ENCODE measurements at places on chromosomes 11 and 22.

DNA sequence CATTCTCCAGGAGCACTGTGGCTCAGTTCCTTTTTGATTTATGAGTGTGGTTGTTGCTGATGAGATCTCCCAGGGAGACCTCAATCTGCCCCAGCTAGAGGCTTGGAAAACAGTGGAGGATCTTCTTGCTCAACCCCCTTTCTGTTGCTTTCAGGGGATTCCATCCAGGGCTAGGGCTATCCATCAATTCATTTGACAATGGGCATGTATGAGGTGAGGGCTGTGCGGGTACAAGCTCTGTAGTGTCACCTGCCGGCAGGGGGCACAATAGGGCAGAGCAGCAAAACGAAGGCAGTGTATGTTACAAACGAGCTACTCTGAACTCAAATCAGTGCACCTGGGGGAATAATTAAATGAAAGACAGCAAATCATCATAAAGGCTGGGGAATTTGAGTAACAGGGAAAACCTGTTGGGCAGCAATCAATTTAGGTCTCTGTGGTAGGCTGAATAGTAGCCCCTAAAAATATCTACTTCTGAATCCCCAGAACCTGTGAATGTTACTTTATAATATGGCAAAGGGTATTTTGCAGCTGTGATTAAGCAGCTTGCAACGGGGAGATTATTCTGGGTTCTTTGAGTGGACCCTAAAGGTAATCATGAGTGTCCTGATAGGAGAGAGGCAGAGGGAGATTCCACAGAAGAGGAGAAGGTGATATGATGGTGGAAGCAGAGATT, 170.3 kb upstream of the ZBED5 start:
- peak; percentile 70 for DNase-seq

GRCh38 chr11:109343242-109343641, 78.7 kb upstream of the C11orf87 start:
- DNase-seq = no peak

DNA sequence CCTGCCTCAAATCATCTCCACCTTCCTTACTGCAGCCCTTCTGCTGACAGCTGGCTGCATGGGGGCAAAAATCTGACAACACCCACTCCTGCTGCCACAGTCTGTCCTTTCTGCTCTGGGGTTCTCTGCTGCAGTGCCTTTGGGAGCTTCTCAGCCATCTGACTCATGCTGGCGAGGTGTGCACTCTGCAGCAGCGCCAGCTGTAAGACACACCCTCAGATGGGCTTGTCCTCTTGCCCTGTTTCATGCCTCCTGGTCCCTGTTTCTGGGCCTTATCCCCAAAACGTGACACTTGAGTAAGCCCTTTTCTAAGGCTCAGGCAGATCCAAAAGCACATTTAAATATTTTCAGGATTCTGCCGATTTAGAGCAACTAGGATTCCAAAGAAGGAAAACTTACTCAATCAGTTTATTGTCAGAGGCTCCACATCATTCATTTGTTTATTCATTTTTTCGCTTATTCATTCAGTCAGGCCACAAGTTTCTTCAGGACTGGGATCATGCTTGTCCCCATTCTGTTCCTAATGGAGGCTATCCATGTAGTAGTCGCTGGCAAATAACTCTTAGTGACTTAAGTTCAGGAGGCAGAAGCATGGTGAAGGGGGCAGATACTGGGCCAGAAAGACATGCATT, 60.2 kb downstream of the SMIM38 start:
- DNase-seq = no peak

GRCh38 chr11:125701858-125702621, 21.4 kb upstream of the ACRV1 start:
- no peak for DNase-seq

DNA sequence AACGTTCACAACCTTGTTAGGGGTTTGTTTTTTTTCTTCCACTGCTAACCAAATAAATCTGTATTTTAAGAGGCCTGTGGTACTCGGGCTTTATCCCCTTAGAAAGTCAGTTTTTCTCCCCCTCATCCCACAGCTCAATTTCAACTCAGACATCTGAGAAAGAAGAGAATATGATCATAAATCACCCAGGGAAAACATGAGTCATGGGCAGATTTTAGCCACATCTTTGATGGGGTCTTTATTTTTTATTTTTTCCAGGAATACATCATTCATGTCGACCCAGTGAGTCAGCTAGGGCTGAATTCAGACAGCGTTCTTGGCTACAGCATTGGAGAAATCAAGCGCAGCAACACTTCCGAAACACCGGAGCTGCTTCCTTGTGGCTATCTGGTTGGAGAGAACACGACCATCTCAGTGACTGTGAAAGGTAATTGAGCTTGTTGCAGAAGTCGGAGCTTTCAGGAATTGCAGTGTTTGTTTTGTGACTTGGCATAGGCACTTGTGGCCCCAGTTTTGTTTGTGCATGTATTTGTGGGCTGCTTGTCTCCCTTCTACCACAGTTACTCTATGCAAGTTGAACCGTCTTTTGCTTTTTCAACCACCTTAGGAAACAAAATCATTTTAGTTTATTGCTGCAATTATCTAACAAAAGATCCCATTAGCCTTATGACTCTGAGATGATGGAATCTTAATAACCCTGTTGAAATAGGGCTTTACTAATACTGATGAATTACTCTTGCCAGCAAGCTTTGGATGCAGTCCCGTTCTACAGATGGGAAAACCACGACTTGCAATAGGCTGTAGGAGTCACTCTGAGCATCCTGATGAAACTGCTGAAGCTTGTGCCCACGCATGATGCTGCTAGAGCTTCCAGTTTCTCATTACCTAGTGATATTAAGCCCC, 62.7 kb downstream of the DBX1 start:
- no peak for DNase-seq

- no peak for DNase-seq
Measured at GRCh38 chr11:65821107-65821506, 12.7 kb upstream of the SNX32 start.

DNA sequence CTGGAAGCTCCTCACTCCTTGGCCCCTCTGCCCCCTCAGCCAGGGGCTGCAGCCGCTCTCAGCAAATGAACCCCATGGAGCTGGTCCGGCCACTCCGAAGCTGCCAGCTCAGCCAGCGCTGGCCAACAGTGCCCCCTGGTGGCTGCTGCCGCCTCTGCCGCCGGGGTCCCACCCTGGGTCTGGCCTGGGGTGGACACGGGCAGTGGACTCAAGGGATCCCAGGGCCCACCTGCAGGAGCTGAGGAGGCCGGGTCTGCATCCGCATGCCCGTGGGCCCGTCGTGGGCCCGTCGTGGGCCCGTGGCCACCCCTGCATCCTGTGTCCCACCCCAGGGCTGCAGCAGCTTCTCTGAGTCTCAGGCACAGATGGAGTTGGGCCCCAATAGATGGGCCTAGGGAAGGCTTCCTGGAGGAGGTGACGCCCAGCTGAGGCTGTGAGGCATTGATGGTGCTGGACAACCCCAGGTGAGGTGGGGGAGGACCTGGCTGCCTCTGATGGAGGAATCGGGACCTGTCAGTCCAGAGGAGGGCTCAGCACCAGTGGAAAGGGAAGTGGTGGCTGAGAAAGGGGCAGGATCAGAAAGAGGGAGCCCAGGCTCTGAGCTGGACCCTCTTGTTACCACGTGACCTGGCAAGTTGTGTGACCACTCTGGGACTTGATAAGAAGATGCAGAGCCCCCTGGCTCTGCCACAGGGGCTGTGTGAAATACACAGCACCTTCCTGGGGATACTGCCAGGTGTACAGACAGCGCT, 522.3 kb downstream of the BRD1 start:
- peak; percentile 20 for DNase-seq

DNA sequence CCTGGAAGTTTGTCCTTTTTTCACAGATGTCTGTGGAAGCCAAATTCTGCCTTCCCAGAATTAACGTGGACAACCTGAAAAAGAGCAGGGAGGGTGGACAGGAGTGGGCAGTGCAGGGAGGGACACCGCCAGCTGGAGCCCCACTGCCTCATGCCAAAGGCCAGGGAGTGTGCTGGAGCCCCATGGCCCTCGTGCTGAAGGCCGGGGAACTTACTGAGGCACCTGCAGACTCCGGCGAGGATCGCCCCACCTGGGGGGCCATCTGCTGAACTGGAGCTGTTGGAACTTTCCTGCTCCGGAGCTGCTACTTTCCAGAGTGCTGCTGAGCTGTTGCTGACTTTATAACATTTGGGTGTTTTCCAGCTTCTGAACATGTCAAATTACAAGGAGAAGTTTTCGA, 35.2 kb downstream of the MOV10L1 start:
- DNase-seq = no peak

GRCh38 chr11:43145653-43146052, 166.1 kb upstream of the API5 start:
- no peak for DNase-seq

GRCh38 chr11:1959786-1960185, 12.7 kb downstream of the MRPL23 start:
- DNase-seq = no peak

- DNase-seq = no peak
Measured at GRCh38 chr11:43315966-43316365, 4.2 kb downstream of the API5 start.

DNA sequence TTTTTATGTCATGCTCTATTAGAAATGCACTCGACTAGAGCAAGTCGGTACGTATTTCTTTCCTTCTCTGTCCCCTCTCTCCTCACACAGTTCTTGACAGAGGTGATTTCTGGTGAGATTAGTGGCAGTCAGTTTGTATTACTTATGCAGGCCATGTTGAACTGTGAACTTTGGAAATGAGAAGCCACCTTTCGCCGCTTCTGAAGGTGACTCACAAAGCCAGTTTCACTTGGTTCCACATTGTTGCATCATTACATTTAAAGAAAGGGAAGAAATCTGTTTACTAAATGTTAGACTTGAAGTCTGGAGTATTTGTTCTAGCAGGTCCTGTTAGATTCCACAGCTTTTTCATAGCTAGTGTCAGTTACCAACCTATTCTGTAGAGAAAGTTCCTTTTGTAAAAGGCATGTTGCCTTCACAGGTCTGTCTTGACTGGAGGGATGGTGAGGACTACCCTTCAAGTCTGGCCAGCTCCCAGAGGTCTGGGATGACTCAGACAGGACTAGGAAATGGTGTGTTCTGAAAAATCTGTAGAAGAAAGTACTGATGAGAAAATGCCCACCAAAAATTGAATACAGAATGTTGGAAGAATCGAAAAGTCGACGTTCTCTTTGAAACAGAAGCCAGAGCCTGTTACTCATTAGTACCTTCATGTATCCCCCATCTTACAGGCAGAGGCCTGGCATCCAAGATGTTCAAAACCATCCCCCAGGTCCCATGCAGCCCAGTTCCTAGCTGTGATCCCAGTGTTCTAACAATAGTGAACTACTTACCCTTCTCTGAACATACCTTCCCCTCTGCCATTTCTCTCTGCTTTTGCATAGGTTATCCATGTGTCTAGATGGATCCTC, 181.4 kb downstream of the DBX1 start:
- no peak for DNase-seq

GRCh38 chr22:19686946-19687345, 27.4 kb upstream of the SEPTIN5 start:
- no peak for DNase-seq

Data from CD4-positive, alpha-beta T cell treated with Interleukin-4 for 4 hours (primary cell).